ENCODE measurements at places on chromosomes 1 and 21.

DNA sequence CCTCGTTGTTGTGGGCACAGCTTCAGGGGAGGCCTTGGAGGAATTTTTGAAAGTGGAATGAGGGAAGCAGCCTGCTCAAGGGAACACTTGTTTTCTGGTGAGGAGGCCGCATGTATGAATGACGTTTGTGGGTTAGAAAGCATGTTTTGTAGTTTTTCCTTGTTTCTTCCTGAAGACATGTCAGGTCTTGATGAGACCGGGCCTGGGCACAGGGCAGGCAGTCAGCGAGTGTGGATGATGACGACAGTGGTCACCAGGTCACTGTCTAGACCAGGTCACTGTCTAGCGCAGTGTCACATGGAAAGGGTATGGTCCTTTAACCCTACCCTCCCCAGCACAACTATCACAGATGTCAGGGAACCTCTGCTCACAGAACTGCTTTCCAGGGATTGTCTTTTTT lies 7.3 kb downstream of the PSEN2 start:
- DNase-seq: no peak

- DNase-seq: peak; percentile 63
Measured at GRCh38 chr1:110916669-110917306, 43.8 kb downstream of the CD53 start.

- DNase-seq: no peak
Measured at GRCh38 chr1:109807822-109808680, 44.3 kb upstream of the EPS8L3 start.

DNA sequence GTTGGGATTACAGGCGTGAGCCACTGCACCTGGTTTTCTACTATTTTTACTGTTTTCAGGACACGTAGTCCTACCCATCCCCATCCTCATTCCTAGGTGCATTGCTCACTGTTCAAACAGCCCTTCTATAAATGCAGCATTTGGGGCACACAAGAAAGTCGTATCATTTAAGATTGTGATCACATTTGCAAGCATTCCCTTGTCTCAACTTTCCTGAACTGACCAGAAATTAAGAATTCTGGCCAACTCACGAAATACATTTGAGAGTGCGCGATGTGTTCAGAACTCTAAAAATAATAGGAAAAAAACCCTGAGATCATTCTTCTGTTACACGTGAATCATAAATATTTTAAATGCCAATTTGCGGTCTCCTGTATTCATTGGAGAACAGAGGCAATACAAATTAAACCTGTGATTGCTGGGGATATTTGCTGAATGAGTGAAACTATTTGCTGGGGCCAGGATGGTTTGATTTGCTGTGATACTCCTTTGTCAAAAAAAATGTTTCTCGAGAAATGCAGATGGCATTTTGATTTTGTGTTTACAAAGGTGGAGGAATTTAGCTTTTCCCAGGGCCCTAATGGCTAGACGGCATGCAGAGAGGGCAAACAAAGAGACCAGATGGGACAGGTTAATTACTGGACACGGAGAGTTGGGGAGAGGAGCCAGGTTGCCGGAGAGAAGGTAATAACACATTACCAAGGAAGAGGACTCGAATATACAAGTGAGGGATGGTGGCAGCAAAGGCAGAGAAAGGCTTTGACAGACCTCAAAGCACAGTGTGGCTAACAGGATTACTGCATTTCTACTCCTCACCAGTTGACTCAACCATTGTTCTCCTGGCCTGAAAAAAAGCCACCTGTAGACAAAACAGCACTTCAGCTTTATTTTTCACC lies 38.4 kb downstream of the STPG1 start:
- DNase-seq: no peak

- DNase-seq: no peak
Measured at GRCh38 chr1:100499194-100499811, 38.6 kb upstream of the GPR88 start.

GRCh38 chr1:116067566-116067890 lies 43.7 kb upstream of the MAB21L3 start:
- DNase-seq: no peak

DNA sequence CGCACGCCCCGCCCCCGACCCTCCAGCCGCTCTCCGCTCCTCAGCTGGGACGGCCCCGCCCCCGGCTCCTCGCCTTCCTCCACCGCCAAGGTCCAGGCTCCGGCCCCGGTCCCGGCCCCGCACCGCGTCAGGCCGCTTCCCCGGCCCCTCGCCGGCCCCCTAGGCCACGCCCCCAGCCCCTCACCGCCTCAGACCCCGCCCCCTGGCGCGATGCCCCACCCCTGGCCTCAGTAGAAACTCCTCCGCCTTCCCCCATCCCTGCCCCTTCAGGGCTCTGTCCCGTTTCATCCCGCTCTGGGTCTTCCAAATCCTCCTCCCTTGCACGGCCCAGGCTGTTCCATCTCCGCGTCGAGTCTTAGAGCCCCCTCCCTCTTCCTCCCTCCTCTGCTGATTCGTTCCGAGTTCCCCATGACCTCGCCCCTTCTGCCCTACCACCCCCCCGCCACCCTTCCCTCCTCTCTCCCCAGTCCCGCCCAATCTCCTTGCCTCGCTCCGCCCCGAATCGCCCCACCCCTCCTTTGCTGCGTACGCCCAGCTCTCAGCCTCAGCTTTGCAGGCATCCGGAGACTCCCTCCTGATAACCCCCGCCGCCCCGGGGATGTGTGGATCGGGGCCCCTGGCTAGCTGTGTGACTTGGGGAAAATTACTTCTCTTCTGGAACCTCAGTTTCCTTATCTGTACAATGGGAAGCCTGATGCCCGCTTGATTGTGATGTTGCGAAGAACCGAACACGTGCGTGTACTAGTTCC lies 448 bp upstream of the ASAP3 start:
- peak; percentile 70 for DNase-seq

DNA sequence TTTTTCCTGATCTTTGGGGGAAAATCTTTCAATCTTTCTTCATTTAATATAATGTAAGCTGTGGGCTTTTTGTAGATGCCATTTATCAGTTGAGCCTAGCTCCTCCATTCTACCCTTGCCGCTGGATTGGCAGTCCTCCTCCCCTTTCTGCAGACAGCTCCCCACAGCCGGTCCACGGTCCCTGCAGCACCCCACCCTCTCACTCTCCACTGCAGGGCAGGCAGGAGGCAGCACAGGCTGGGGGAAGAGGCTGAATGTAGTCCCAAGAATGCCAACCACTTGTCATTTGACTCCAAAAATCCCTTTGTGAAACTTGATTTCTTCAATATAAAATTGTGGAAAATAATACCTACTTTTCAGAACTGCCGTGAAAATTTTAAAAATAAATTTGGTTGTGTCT lies 96.7 kb downstream of the SYT2 start:
- DNase-seq: no peak

DNA sequence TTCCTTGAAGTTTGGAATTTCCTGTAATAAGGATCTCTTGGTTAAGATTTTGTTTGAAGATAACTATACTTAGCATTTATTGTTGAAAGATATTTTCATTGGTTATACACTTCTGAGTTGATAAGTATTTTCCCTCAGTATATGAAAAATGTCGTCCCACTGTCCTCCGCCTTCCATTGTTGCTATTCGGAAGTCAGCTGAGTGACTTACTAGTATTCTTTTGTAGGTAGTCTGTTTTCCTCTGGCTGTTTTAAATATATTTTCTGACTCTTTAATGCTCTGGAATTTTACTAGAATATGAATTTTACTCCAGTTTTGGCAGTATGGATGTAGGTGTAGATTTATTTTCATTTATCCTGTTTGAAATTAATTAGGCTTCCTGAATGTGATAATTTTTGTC lies 498.7 kb upstream of the NFIA start:
- no peak for DNase-seq

- no peak for DNase-seq
Measured at GRCh38 chr21:45176141-45176540, 101.8 kb downstream of the ADARB1 start.

Measured in suppressor macrophage treated with lipopolysaccharide for 1 hour (primary cell).